ENCODE measurements at places on chromosomes 2 and 18.
A peak's percentile ranks its signal among the peaks of the same experiment; 100 is the strongest.

GRCh38 chr2:97936881-97937280 lies 58.9 kb downstream of the TMEM131 start:
- DNase-seq: no peak

DNA sequence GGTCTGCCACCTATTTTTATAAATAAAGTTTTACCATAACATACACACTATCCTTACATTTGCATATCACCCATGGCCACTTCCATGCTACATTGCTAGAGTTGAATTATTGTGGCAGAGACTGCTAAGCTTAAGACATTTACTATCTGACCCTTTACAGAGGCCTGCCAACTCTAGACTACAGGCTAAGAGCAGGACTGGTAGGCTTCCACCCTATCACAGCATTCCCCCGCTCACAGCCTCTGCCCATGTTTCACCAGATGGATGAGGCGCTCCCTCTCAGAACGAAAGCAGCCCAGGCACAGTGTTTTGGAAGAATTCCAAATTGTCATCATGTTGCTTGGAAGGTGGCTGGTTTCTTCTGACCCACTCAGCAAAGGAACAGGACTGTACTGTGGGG lies 91.7 kb upstream of the SLC35G4 start:
- no peak for DNase-seq

- no peak for DNase-seq
Measured at GRCh38 chr2:17643031-17643615, 102.6 kb downstream of the VSNL1 start.

DNA sequence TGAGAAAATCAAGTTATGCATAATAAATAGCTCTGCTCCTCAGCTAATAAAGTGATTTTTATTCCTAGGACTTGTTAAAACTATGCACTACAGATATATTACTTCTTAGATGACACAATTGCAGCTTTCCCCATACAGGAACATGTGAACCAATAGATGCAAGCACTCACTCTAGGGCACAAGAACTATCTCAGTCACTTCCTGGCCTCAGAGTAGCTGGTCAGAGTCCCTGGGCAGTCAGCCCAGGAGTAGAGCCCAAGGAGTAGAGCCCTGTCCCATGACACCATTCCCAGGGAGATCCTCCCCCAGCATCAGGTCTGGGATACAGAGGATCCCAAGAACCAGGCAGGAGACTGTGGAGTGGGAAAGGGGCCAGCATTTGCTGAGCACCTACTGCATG lies 2.7 kb downstream of the TNS1 start:
- no peak for DNase-seq

- peak; percentile 84 for DNase-seq
Measured at GRCh38 chr18:75161256-75162028, 47.5 kb downstream of the PTGR3 start.

- DNase-seq: no peak
Measured at GRCh38 chr2:58651930-58652329, 410.8 kb upstream of the FANCL start.

DNA sequence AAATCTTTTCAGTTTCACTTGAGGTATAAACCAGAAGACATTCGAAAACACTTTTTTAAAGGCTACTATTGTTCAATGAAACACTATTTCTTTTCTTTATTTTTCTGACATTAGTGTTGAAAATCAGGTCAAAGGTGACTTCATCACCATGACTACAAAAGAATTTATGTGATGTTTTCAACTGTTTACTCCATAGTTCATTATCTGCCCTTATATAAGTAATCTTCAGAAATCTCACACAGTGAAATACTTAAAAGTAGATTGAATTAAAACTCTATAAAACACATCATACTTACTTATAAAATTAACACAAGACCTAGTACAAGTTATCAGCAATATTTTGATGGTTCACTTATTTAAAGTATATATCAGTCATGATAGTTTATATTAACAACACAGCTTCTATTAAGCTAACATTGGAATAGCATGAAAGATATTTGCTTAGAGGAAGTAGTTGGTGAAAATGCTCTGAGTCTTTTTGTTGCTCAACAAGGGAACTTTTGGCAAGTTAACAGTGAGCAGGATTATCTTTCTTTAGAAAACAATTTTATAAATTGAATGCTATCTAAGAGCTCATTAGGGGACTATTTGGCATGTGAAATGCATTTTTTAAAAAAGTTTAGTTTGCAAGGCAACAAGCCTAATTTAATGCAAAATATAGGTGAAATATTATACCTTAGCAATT lies 60.8 kb downstream of the MC4R start:
- no peak for DNase-seq

- peak; percentile 25 for DNase-seq
Measured at GRCh38 chr2:210188755-210189154, 17.5 kb upstream of the KANSL1L start.

DNA sequence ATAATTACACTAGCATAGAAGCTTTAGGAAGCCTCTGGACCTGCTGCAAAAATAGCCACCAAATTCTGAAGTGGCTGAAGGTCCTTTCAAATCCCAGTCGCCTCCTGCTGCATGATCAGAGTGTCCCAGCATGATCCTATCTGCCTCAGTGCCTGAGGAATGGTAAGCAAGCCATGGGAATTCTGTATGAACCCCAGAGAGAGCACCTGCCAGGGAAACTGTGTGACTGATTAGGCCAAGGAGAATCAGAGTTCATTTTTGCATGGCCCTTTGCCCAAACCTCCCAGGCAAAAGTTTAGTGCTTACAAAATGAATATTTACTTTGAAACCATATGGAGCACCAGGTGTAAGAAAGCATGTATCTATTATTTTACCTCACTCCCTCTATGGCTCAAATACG lies 221.4 kb downstream of the ARL4C start:
- DNase-seq: no peak

GRCh38 chr2:239603411-239604356 lies 202.9 kb upstream of the HDAC4 start:
- no peak for DNase-seq

Measured in hematopoietic multipotent progenitor cell treated with erythropoietin and hydrocortisone succinate and interleukin-3 and kit ligand, for 6 days (in vitro differentiated cells).